ENCODE measurements at places on chromosomes 16 and 17.
A peak's percentile ranks its signal among the peaks of the same experiment; 100 is the strongest.

- no peak for DNase-seq
Observed at GRCh38 chr17:78523934-78524655, 53.1 kb downstream of the DNAH17 start.

DNA sequence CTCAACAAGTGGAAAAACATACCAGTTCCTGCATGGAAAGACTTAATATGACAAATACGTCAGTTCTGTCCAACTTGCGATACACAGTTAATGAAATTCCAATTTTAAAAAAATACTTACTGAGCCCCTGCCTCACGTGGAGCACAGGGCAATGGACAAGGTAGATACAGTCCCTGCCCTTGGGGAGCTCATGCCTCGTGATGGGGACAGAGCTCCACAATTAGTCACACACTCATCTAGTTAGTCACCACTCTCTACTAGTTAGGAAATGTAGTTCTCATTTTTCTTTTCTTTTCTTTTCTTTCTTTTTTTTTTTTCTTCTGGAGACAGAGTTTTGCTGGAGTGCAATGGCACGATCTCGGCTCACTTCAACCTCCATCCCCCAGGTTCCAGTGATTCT, 74.7 kb upstream of the CDH5 start:
- DNase-seq: no peak

- peak; percentile 52 for DNase-seq
Observed at GRCh38 chr16:88468275-88469129, 15.4 kb downstream of the ZFPM1 start.

DNA sequence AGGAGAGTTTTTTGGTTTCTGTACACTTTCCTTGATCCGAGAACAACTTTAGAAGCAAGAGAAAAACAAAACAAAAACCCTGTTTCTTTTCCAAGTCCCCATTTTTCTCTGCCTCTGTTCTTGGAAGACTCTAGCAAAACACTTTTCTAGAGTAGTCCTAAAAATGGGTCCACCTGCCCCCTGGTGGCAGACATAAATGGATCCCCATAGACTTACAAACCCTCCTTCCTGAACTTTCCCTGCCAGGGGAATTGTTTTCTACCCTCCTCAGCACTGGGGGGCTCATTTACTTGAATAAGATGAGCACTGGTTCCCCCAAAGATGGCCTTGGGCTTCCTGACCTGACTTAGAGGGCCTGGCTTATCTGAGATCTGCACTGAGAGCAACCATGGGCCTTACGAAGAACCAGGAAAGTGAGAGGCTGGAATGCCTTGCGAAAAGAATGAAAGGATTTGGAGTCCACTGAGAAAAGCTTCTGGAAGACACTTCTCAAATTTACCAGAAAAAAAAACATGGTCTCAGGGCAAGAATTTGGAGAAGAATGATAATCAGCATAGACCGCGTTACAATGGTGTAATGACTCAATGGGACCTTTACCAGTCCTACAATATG, 48.0 kb upstream of the CDYL2 start:
- peak; percentile 3 for DNase-seq

DNA sequence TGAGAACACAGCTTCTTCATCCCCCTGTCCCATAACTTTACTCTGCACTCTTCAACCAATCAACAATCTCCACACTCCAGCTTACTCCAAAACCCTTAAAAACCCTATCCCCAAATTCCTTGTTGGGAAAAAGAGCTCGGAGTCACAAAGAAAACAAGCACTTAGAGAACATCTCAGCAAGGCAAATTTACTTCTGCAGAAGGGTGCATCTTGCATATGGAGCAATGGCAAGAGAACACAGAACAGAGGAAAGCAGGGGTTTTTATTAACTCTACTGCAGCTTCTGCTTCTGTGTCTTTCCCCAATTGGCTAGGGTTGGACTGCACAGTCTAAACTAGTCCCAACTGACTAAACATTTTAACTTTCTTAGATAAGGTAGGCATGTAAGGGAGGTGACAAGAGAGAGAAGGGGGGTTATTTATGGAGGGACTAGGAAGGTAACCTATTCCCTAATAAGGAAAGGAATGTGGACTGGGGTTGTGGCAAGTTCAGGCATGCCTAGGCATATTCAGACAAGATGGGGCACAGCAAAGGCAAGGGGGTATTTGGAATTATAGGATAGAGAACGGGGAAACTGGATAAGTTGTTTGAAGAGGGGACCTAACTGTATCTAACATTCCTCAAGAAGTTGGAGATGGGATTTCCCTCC, 125.5 kb downstream of the CACNG3 start:
- no peak for DNase-seq

DNA sequence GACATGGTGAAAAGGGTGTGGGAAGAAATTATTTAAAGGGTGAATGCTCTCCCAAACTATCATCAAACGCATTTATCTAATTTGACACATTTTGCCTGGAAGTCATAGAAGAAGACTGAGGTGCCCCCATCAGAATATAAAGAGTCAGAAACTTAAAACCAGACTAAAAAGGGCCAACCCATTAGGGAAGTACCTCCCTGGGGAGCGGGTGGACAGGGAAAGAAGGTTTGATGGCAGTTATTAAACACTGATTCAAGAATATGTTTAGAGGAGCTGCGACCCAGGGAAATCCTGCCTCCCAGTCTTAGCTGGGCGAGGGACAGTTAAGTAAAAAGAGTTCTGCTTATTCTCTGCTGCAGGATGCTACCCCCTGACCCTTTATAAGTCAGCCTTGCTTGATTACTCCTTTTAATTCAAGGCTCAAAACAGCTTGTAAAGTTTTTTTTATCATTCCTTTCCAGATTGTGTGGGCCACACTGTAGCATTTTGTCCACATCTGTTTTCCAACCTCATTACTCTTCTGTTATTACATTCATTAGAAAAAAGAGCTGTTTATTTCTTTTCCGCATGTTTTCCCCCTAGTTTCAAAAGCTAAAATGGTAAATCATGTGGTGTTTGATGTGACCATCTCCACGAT, 138.5 kb upstream of the TBX2 start:
- no peak for DNase-seq

GRCh38 chr16:52366983-52367382, 180.0 kb downstream of the TOX3 start:
- DNase-seq: no peak

All from amniotic epithelial cell (primary cell).